A549 treated with RU486 at 1 μM for 4 hours (cell line): ENCODE measurements at places on chromosomes 1 and 21. TPM values are rescaled to one million over a fixed set of nuclear protein-coding genes. Genes with fewer than 3 reads are reported as not detected.

The ELAPOR1 gene
- 0.37 to 1.5 TPM (median 0.51 TPM) in 5 replicates for total RNA-seq

The RIPPLY3 gene
- total RNA-seq = 0.40 to 0.77 TPM (median 0.59 TPM) in 5 replicates

The TTC3 gene
- 20.3 to 44.6 TPM (median 31.3 TPM) in 5 replicates for total RNA-seq

The F3 gene
- 1.9 to 3.0 TPM (median 2.6 TPM) in 5 replicates for total RNA-seq

The ZFYVE9 gene
- 6.1 to 8.8 TPM (median 7.5 TPM) in 5 replicates for total RNA-seq

The KLF17 gene
- total RNA-seq = 0.15 to 0.46 TPM (median 0.38 TPM) in 5 replicates

The BACE2 gene
- total RNA-seq = 20.4 to 22.0 TPM (median 21.6 TPM) in 5 replicates

The PLA2G2F gene
- total RNA-seq = not detected in 5 replicates

The TNFSF18 gene
- not detected in 5 replicates for total RNA-seq

The CD53 gene
- not detected in 5 replicates for total RNA-seq

The CYP4A11 gene
- not detected in 5 replicates for total RNA-seq

The IRF6 gene
- 0.08 to 0.18 TPM (median 0.10 TPM) in 5 replicates for total RNA-seq

The GSTM4 gene
- total RNA-seq = 8.5 to 10.0 TPM (median 9.6 TPM) in 5 replicates

The NBPF10 gene
- 0.43 to 0.60 TPM (median 0.54 TPM) in 5 replicates for total RNA-seq

The SH2D1B gene
- 0.05 to 0.37 TPM (median 0.12 TPM) in 4 of 5 replicates, not detected in the other for total RNA-seq

The LCE1F gene
- not detected in 5 replicates for total RNA-seq

The DIRAS3 gene
- total RNA-seq = 0.86 to 1.4 TPM (median 1.3 TPM) in 5 replicates

The OVAAL gene
- 0.10 TPM in 1 of 5 replicates, not detected in the others for total RNA-seq

The TMPRSS15 gene
- total RNA-seq = not detected in 5 replicates

The AJAP1 gene
- not detected in 5 replicates for total RNA-seq

The BRINP3 gene
- total RNA-seq = not detected in 5 replicates

The IGSF5 gene
- not detected in 5 replicates for total RNA-seq

The PTPN14 gene
- 5.5 to 10.7 TPM (median 10.0 TPM) in 5 replicates for total RNA-seq

The AMY1A gene
- total RNA-seq = not detected in 5 replicates

The PTCH2 gene
- 0.14 to 0.30 TPM (median 0.20 TPM) in 5 replicates for total RNA-seq

The KCNA2 gene
- 0.03 to 0.18 TPM (median 0.05 TPM) in 4 of 5 replicates, not detected in the other for total RNA-seq

The GJA8 gene
- total RNA-seq = not detected in 5 replicates
